ELF-1 (cell line): ENCODE measurements at places on chromosomes 11 and 22.

GRCh38 chr11:26527685-26528084, 44.4 kb downstream of the MUC15 start:
- DNase-seq: no peak

GRCh38 chr11:120339394-120339890, 3.2 kb downstream of the ARHGEF12 start:
- peak; percentile 52 for DNase-seq

GRCh38 chr22:41526830-41527799, 17.2 kb downstream of the POLR3H start:
- DNase-seq: peak; percentile 62

DNA sequence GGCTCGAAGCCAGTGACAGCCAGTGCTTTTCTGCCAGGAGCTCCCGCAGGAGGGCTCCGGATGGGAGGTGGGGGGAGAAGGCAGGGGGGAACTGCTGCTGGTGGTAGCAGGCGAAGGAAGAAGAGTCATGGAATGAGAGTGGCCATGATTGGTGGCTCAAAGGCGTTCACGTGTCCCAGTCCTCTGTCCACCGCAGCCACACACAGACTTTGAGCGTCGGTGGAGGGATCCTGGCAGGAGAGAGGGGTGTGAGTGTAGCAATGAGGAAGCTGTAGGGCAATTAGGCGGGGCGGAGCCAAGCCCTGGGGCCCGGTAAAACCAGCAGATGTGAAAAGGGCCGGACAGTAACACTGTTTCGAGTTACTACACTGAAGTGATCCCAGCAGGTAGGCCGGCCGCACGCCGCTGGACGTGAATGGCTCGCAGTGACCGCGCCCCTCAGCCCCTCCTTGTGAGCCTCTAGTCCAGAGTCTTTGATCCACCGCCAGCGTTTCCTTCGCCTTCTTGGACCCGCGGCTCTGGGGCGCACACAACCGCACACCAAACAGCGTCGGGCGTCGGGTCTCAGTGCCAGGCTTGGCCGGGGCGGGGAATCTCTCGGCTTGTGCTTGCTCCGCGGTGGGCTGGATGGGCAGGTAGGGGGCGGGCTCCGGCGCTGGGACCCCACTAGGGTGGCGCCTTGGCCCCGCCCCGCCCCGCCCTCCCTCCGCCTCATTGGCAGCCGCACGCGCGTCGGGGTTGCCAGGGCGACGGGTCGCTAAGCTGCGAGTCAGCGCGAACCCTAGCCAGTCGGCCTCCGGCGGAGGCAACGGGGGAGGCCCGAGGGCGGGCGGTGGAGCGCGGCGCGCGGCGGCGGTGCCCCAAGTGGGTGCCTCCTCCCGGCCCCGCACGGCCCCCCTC, at the start of gene LRRC10B:
LRRC10B (plus strand) TSS at position 788 of the 900 bp plus-strand sequence. CDS start 250 bp downstream, outside the sequence.
- peak; percentile 94 for DNase-seq

GRCh38 chr22:38139901-38140300, 29.4 kb upstream of the BAIAP2L2 start:
- no peak for DNase-seq

- no peak for DNase-seq
Observed at GRCh38 chr11:132367293-132367692, 996.9 kb downstream of the NTM start.

- DNase-seq: no peak
Observed at GRCh38 chr11:1303973-1304372, 5.5 kb downstream of the TOLLIP start.

DNA sequence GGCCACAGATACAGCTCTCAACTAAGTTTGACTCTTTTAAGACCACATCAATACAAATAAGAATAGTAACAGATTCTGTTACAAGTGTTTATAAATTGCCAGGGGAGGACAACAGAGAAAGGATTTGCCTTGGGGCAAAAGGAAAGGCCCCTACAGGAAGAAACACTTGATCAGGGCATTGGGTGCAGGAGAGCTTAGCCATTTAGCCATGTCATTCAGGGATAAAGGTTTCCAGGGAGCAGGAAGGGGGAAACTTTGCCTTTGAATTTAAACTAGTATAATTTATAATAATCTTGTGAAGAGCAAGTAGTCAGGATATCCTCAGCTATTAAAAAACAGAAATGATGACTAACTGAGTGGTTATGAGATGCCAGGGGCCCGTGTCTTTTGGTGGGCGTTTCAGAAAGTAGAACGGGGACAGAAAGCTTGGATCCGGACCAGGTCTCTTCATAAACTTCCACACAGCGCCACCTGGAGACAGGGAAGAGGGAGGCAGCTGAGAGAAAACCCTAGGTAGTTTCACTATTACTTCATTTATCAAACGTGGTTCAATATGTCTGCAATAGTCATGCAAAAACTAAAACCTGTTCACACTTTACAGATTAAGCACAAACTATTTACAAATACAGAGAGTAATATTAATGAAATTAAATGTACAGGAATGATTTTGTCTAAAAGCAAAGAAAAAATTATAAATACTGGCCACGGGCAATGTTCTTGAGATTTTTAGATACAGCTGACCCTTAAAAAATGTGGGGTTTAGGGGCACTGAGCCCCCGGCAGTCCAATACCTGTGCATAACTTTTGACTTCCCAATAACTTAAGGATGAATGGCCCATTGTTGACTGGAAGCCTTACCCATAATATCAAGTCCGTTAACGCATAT, 11.0 kb upstream of the SLC5A4 start:
- peak; percentile 45 for DNase-seq

DNA sequence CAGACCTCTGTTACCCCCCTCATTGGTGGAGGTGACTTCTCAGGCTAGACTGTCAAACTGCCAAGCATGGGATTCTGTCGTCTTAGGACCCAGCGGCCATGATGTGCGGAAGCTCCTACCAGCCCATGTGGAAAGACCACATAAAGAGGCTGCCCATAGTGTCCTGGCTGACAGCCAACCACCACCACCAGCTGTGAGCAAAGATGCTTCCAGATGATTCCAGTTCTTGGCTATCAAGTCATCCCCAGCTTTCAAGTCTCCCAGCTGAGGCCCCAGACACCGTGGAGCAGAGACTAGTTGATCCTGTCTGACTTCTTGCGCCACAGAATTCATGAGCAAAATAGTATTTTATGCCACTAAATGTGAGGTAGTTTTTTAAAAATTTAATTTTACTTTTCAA, 32.9 kb downstream of the SCUBE1 start:
- DNase-seq: no peak

GRCh38 chr11:125429174-125429707, 66.8 kb downstream of the FEZ1 start:
- peak; percentile 84 for DNase-seq
